ENCODE measurements at places on chromosomes 1 and 21.
A peak's percentile ranks its signal among the peaks of the same experiment; 100 is the strongest.

DNA sequence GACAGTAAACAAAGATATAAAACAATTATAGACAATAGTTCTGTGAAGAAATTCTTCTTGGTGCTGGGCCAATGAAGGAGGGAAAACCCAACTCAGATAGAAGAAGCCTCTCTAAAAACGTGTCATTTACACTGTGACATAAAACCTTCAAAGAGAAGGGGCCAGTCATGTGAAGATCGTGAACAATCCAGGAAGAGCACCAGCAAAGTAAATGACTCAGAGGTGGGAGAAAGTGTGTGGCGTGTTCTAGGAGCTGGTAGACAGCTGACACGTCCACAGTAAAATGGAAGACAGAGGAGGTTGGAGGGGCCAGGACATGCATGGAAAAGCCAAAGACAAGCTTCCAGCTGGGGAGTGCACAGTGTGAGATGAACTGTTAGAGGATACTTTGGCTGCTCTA lies 143.6 kb downstream of the VAV3 start:
- no peak for DNase-seq

DNA sequence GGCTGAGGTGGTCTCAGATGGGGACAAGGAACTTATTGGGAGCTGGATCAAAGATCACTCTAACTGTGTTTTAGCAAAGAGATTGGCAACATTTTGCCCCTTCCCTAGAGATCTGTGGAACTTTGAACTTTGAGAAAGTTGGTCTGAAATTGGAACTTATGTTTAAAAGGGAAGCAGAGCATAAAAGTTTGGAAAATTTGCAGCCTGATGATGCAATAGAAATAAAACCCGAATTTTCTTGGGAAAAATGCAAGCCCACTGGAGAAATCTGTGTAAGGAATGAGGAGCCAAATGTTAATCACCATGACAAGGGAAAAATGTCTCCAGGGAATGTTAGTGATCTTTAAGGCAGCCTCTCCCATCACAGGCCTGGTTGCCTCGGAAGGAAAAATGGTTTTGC lies 17.2 kb downstream of the CFH start:
- no peak for DNase-seq

GRCh38 chr1:225152061-225152460 lies 222.6 kb downstream of the DNAH14 start:
- no peak for DNase-seq

DNA sequence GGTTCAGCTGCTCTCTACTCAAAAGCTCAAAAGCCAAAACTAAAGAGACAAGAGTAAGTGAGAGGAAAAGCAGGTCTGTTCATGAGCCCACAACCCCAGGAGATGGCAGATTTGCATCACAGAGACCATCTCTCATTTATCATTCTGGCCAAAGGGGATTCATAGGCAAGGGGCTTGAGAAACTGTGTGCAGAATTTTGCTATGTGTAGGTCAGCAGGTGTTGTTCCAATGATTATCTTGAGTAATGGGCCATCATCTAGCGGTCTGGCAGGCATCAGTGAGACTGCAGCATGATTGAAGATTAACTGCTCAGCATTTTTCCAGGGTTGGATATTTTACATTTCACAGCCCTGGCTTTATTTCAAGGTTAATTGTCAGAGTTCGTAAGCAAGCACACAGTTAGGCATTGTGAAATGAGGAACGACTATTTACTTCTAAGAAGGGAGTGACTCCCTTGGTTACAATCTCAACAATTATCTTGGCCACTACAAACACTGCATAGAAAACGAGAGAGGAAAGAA lies 1204.6 kb upstream of the TMPRSS15 start:
- DNase-seq = no peak

- DNase-seq = no peak
Observed at GRCh38 chr1:219703368-219703639, 90.4 kb upstream of the ZC3H11B start.

GRCh38 chr1:23555986-23556634 lies 3.2 kb downstream of the ID3 start:
- DNase-seq = no peak

- DNase-seq = no peak
Observed at GRCh38 chr1:17892225-17892624, 137.1 kb downstream of the ACTL8 start.

DNA sequence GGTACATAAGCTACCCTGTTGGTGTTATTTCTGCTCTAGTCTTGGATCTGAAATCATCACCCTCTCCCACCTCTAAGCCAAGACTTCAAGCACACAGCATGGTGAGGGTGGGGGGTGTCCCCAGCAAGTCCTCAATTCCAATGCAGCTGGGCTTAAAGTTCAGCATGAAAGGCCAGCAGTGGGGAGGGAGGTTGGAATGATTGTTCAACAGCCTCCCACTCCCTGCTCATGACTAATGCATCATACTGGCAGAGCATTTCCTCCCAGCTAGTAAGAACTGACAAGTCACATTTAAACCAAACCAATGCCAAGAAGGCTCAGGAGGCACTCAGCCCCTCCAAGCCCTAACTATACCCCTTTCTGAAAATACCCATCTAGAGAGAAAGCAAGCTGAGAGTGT lies 50.1 kb downstream of the TIAM1 start:
- peak; percentile 79 for DNase-seq

- DNase-seq = peak; percentile 69
Observed at GRCh38 chr21:33434770-33435360, 31.7 kb downstream of the IFNGR2 start.

Data from fibroblast of skin of left quadriceps (primary cell).